ENCODE measurements at places on chromosomes 5 and 9.

GRCh38 chr5:83375049-83375745 is 96.3 kb upstream of the VCAN start:
- DNase-seq = no peak

DNA sequence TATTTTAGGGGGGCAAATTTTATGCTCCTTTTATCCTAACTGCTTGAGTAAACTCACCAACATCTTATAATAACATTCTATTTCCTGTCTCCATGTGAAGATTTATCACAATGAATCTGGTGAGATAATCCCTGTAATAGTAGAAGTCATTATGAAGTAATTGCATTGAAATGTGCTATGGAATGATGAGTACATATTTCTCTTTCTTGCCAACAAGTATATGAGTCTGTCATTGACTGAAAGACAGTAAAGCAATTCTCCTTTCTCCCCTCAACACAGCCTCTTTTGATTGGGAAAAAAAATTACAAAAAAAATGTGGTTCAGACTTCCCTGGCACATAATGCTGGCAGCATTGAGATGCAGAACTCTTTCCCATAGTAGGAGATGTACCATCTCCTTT is 459.2 kb upstream of the RGMB start:
- no peak for DNase-seq

DNA sequence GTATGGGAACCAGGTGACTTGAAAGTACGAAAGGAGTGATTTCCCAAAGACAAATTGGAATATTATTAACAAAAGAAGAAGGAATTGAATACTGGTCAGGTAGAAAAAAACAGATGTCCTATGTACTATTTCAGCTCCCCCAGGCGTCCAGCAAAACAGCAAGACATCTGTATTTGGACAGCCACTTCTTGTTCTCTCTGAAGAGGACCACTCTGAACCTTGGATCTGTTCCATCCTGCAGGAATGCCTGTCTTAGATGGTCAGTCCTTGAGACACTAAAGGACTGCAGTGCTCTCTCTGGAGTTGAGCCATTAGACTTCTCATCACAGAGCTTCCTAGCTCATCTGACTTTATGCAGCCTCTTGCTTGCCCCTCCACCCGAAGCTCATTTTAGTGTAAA is 74.4 kb upstream of the RARS1 start:
- no peak for DNase-seq

GRCh38 chr5:132184588-132184987 is 43.1 kb downstream of the P4HA2 start:
- no peak for DNase-seq

DNA sequence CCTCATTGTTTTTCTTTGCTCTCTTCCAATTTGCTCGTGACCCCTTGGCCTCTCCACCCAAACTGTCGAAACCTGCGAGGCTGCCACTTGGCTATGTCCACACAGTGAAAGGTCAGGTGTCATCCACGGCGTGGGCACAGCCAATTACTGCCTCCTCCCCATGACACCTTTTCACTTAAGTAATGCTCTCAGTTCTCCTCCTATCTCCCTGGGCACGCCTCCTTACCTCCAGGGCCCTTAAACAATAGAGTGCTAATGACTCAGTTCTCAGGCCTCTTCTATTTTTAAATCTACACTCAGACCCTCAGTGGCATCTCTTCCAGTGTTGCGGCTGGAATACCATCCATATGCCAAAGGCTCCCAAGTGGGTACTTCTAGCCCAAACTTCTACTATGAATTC is 256.8 kb downstream of the ROR2 start:
- no peak for DNase-seq

DNA sequence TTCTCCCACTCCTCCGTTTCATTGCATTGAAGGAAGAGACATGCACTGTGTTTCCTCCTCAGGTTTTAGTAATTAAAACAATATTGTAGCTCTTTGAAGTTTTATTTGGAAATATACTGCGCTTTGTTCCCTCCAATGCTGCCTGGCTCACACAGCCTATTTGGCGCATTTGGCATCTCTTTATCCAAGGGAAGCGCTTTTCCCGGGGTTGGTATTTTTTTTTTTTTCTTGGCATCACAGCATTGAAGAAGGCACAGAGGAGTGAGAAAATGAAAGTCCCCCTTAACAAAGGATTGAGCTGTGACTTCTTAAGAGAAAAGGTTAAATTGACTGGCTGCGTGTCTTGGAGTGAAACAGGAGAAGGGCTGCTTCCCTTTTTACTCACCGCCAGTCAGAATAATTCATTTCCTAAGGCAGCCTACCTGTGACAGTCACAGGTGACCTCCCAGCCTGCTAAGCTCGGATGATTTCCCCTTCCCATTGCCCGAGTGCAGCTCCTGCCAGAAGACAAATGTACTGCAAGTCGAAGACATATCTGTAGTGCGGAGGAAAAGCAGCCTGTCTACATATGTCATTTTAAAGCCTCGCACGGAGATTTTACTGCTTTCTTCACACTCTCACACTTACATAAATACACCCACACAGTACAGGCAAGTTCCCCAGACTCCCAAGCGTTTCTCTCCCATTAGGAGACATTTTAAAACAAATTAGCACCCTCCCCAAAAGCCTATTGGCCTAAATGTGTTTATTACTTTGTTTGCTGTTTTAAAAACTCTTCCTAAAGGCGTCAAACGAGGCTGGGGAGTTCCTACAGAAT is 665.5 kb upstream of the ZNF608 start:
- no peak for DNase-seq

DNA sequence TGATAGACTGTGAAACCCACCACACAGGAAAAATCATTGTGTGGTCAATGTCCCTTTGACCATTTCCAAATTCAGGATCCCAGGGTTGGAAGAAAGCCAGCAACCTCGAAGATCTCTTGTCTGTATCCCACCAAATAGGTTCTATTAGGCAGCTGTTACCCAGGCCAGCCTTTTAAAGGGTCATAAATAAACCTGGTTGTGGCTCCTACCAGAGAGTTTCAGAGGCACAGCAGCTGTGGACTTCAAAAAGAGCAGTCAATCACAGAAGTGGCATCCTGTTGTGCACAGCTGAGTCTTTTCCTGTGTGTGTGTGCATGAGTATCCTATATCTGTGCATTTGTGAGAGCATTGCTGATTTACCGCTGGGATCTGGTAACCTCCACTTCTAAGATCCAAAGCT is 23.7 kb upstream of the OR2S2 start:
- no peak for DNase-seq

GRCh38 chr5:124232515-124232914 is 513.9 kb downstream of the ZNF608 start:
- no peak for DNase-seq

DNA sequence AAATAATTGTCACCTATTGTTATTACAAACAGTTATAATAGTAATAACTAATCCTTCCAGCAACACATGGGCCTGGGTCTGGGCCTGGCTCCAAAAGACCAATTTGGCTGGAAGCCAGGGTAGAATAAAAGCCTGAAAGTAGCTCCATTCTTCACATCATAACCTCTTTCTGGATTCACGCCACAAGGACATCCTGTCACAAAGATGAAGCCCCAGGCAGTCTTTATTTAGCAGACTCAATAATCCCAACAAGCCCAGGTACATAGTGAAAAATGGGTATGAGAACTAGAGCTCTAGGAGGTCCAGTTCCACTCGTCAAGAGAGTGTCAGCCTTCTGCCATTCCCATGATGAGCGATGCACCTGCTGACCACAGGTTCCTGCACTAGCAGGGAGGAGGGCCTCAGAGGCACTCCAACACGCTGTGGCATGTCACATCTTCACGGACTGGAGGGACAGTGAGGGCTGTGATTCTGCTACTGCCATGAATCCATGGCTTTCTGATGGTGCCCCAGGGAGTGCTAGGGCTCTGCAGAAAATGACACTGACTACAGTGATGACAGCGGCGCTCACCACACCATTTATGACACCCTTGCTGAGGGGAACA is 124.9 kb downstream of the SPOCK1 start:
- DNase-seq = no peak

DNA sequence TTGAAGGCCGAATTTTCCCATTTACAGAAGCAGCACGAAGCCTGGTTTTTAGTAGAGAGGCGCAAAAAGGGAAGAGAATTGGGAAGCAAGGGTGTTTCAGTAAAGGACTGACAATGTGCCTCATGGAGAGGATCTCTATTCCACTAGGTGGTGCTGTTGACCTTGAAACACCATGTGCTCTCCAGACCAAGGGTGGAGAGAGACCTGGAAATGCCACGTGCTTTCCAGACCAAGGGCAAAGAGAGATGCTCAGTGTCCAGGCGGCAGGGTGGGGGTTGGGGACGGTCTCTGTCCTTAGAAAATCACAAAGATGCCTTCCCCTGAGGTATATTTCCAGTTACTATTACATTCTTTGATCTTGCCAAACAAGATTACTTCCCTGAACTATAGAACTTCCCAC is 425.3 kb downstream of the CSNK1G3 start:
- no peak for DNase-seq

DNA sequence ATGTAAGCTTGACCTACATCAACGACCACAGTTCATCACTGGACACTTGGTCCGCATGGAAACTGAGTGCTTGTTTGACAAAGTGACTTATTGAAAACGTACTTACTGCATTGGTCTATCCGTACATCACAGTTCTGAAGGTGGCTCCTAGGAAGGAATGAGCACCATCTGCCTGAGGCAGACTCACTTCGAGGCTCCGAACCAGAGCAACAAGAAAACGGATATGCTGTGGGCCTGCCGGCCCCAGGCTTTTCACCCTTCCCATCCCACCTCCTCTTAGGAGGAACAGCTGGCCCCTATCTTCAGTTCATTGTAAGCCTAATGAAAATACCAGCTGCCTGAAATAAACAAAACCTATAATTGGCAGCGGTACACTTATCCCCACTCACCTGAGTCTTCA is 67.2 kb upstream of the TSLP start:
- DNase-seq = no peak

GRCh38 chr9:120284821-120285220 is 295.1 kb downstream of the CDK5RAP2 start:
- DNase-seq = no peak

DNA sequence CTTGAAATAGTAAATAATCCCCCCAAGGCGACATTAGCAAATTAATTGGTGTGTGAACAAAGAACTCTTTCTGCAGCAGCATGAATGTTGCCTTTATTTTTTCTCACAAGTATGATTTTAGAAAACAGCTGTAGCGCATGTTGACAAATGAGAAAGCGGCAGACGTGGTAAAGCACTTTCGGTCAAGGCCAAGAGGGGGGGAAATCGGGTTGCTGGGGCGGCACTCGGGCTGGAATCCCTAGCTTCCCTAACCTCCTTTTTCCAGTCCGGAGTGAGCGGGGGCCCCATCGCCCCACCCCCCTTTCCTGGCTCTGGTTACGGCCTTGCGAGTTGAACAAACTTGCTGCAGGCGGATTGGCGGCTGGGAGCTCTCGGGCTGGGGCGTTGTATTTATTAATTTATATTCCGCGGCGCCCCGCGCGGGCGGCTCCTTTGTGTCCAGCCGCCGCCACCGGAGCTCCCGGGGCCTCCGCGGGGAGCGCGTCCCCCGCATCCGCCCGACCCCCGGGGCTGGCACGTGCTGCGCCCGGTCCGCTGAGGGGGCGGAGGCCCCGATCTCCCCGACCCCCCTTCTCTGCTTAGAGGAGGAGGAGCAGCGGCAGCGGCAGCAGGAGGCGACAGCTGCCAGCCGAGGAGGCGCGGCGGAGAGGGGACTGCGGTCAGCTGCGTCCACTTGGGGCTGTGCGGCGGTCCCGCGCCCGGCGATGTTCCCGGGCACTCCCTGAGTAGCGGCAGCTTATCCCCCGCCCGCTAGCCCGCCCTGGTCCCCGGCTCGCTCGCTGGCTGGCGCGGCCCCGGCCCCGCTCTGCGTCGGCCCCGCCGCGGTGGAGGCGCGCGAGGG is at the start of gene RHOBTB3:
TSS of gene RHOBTB3 (plus strand) at position 607 of the 841 bp plus-strand sequence. CDS start 347 bp downstream, outside the sequence.
- peak; percentile 88 for DNase-seq

GRCh38 chr9:37840560-37841194 is 40.1 kb downstream of the DCAF10 start:
- no peak for DNase-seq

DNA sequence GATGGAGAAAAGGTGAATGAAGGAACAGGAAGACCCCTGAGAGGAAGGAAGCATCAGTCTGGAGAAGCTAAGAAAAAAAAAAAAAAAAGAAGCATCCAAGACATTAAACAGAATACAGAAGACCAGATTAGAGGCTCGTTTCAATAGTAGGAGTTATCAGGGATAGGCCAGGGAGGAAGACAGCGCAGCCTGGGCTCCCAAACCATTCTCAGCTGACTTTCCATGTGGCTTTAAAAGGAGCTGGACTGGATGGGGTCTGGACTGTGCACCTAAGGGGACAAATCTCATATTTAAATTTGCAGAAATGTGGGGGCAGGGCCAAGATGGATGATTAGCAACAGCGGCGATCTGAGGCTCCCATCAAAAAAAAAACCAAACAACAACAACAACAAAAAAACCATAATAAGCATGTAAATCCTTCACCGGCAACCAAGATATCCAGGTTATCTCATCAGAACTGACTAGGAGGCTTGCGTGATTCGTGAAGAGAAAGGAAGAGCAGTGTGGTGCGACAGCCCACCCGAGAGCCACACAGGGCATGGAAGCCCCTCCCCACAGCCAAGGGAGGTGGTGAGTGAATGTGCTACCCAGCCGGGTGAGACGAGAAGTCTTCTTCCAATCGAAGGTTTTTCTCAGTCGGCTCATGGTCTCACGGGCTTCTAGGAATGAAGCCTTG is 114.9 kb upstream of the ADAMTS16 start:
- no peak for DNase-seq

DNA sequence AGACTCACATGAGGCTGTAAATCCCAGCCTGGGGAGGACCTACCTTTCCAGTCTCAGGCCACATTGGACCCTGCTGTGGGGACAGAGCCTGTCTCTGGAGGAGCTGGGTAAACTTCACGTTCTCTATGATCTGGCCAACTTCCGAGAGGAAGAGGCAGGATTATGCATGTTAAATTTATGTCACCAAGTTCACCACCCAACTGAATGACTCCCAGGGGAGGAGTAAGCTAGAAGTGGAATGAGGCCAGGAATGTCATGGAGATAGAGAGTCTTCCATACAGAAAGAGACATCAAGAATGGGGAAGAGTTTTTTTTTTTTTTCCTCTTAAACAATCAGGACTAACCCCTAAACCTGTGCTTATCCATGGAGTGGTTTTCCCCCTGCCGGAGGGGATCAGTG is 90.3 kb upstream of the PALM2AKAP2 start:
- no peak for DNase-seq

- DNase-seq = no peak
Observed at GRCh38 chr9:17088566-17088965, 46.3 kb upstream of the CNTLN start.

DNA sequence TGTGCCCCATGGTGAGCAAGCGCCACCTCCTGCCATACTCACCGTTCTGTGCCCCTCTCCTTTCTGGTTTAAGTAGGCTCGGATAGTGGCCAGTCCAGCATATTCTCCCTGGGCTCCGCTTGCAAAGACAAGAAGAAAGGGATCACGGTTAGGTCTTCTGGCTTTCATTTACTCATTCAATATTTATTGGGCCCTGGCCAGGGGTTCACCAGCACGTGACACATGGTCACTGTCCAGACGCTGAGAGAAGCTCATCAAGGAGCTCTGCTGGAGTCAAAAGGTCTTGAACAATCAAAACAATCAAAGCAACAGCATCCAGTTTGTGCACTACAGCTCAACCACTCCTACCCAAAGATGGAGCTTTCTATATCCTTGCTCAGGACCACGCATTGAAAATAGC is 80.2 kb downstream of the GLDC start:
- DNase-seq = no peak
